ENCODE measurements at places on chromosomes 1 and 21.

- no peak for DNase-seq
Observed at GRCh38 chr1:59755069-59755685, 59.6 kb upstream of the HOOK1 start.

GRCh38 chr1:22844621-22845020 lies 128.0 kb downstream of the LACTBL1 start:
- DNase-seq: no peak

DNA sequence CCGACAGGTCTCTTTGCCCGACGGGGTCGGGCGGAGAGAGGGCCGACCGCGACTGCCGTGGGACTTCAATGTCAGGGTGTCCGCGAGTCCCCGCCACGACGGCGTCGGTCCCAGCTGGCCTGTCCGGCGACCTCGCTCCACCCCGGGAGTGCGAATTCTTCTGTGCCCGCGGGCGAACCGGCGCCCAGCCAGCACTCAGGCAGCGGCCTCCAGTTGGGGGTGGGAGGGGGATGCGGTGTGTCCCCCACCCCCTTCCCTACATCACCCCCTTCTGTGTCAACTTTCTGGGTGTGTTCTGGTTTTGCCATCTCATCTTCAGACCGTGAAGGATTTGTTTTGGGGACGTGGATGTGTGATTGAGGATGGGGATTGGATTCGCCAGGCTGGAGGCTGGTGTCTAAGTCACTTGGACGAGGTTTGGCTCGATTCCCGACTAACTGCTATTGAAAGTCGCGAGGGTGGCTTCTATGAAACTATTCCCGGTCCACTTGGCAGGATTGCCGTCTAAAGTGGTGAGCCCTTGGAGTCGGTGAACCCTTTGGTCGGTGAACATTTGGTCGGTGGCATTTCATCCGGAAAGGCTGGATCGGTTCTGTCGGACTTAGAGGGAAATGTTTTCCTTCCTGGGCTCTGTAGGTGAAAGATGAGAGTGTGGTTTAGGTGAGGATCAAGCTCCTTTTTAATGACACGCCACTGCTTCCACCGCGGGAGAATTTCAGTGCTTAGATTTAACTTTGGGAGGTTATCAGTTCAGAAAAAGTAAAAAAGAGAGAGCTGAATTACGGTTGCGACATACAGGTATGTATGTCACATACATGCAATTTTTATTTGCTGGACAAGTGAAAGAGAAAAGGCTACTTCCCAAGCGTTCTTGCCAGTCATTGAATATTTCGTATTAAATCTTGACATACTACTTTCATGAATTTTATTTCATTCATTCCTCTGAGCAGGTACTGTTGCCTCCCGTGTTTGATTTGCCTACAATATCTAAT lies 771 bp downstream of the ABCD3 start:
- peak; percentile 80 for DNase-seq

GRCh38 chr1:202046748-202047708 lies 36.6 kb downstream of the ELF3 start:
- peak; percentile 54 for DNase-seq

GRCh38 chr1:29648026-29648425 lies 411.7 kb downstream of the PTPRU start:
- DNase-seq: no peak

DNA sequence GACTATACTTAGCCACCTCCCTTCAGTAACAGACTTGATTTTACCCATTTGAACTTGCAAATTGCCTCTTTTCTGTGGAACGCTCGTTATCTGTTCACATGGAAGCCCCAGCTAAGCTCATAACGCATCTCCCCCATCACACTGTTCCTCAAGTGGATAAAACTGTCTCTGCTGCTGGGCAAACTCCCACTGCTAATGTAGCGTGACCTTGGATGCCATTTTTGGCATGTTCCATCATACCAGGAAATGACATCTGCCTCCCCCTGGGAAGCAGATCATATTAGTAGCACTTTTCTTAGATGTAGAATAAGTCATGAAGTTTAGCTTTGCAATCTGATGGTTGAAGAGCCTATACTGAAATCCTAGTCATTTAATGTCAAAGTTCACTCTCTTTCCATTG lies 528.7 kb upstream of the PLXNA2 start:
- DNase-seq: no peak

DNA sequence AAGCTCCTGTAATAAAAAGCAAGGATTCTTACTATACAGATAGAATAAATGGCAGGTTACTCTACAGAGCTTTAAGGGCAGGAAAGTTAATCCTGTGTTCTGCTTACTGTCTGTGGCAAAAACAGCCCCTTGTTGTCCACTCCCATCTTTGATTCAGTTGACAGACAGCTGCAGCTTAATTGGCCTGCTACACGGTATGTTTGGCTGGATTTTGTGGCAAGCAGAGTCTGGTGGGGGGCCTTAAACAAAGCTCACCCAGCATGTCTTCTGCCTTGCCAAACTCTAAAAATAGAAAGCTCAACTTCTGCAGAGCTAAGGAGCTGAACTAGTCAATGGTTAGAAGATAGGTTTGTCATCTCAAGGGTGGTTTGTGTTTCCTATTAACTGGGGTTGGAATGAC lies 407.2 kb downstream of the HLX start:
- no peak for DNase-seq

DNA sequence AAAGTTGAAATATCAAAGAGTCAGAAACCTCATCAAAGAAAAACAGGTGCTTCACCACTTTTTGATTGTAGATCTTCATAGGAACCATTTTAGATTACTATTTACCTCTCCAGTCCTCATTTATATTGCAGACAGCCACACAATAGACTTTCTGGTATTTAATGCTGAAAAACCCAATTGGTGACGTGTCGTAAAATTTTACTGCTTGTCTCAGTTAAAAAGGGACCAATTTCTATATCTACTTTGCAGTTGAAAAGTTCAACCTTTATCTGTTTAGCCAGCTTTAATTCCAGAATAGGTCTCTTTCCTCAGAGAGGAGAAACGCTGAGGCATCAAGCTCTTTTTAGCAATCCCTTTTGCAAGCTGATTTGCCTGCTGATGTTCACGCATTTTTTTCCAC lies 1722.4 kb downstream of the PLA2G4A start:
- DNase-seq: no peak

DNA sequence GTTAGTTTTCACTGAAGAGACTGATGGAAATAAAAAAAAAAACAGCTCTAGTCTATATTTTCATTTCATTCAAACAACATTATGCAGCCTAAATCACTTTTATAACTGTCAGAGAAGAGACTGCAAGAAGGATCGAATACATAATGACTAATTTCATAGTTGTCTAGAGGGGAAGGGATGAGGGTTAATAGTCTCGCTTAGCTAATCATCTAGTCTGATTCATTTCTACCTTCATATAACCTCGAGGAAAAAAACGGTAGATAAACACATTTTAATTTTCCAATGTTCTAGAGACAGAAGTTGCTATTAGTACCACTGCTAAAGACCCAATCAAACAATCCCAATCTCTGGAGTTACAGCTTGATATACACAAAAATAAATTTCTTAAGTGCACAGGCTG lies 3.5 kb downstream of the FUBP1 start:
- DNase-seq: peak; percentile 72

DNA sequence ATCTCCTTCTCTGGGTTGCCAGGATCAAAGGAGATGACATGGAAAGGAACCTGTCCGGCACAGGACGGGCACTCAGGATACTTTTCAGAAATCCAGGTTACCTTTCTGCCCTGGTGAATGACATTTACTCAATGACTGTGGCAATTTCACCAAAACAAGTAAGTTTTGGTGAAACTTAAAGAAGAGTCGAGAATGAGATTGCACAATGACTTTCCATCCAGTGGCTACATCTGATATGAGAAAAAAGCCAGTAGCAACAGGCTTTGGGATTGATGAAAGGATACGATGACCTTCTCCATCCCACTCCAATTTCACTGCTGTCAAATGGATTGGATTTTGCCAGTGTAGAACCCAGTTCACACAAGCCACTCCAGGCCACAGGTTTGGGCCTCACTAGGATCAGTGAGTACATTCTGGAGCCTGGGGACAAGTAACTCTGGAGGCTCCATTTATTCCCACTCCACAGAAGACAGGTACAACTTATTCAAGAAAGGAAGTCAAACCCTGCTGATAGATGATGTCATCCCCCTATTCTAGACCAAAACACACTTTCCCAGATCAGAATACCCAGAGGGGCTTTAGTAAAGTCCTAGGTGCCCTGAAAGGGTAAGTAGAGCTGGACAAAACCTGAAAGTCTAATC lies 63.3 kb downstream of the PLPP3 start:
- DNase-seq: no peak

- DNase-seq: peak; percentile 51
Observed at GRCh38 chr1:235720544-235720943, 71.0 kb upstream of the GNG4 start.

GRCh38 chr1:59831529-59831928 lies 16.8 kb downstream of the HOOK1 start:
- no peak for DNase-seq

DNA sequence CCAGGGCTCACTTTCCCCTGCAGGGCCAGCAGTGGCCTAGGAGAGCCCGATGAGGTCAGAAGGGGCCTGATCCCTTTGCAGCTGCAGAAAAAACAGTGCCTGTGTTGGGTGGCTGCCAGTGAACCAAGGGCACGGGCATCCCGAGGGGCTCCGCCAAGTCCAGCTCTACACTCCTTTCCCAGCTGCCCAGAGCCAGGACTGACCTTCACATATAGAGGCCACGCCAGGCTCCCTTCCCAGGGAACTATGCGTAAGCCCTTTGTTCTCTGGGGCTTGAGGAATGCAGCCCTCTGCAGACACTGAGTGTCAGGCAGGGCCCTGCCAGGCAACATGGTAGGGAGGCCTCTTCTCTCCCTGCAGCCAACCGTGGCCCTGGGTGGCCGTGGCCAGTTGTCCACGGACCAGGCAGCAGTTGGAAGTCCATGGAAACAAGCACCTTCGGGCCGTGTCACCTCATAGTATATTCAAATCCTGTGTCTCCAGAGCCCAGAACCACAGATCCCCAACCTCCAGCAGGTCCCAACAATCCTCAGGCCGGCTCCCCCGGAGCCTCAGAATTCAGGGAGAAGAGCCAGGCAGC lies 194.0 kb downstream of the NPHP4 start:
- no peak for DNase-seq

DNA sequence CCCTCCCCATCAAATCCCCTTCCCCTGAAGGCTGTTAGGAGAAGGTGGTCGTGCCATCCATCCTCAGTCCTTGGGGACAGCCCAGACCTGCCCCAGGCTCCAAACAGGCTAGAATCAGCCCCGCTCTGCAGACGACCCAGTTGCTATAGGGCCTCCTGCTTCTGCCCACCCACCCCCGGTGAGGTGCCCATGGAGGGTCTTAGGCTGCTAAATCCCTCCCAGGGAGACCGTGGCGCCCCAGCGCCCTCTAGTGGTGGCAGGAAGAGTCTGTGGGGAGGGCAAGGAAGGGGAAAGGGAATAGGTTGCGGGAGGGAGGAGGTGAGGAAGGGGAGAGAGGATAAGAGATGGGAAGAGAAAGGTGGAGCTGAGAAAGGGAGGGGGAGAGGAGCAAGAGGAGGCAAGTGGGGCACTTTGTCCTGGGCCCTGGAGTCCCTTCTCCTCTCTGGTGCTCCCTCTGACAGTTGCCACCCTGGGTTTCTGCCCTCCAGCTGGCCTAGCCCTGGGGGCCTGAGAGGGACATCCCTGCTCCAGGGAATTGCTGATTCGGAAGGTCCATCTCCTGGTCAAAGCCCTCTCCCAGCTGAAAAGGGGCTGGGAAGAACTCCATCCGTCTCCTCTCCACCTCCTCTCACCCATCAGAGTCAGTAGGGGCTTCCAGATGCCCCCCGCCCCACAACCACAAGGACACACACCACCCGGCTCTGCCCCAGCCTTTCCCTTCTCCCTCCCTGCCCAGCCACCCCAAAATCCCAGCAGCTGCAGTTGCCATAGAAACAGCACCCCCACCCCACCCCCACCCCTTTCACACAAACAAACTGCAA lies 55.4 kb downstream of the CAMK2N1 start:
- DNase-seq: peak; percentile 46

GRCh38 chr21:39029900-39030884 lies 153.1 kb downstream of the PSMG1 start:
- DNase-seq: no peak

GRCh38 chr1:169648187-169648586 lies 18.3 kb upstream of the SELP start:
- no peak for DNase-seq
